ENCODE measurements at places on chromosomes 4 and X.

DNA sequence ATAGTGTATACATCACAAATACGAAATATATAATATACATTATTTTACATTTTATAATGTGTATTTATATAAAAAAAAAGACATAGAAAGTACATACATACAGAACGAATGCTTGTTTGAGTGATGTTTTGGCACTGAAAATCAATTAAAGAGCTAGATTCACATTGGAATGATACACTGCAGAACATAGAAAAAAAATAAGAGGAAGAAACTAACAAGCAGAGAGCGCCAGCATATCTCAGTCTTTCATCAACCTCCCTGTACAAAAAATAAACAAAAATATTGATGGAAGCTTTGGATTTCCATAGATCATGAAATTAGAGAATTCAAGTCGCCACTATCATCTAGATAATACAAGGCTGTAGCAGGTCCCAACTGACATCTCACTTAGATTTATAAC lies 420.6 kb downstream of the CENPC start:
- no peak for DNase-seq

GRCh38 chr4:156154978-156155377 lies 201.3 kb upstream of the CTSO start:
- no peak for DNase-seq

DNA sequence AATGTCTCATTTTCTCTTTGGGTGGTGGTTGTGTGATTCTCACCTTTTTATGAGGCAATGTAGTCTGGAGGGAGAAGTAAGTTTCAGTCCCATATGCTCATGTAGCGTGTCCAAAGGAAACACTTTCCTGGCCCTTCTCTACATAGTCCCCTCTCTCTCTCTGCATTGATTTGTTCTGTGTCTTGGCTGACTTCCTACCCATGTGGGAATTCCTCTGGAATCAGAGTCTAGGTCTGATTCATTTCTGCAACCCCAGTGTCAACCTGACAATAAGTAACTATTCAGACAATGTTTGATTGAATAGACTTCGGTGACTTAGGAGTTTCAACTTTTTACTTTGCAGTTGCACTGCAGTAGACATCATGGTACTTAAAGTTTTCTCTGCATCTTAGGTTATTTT lies 2.7 kb upstream of the ALAS2 start:
- no peak for DNase-seq

- DNase-seq = no peak
These were observed 1075.7 kb upstream of the PABPC4L start for GRCh38 chr4:135277068-135277979.

- no peak for DNase-seq
These were observed 166.7 kb upstream of the RPS6KA3 start for GRCh38 chrX:20433388-20433775.

DNA sequence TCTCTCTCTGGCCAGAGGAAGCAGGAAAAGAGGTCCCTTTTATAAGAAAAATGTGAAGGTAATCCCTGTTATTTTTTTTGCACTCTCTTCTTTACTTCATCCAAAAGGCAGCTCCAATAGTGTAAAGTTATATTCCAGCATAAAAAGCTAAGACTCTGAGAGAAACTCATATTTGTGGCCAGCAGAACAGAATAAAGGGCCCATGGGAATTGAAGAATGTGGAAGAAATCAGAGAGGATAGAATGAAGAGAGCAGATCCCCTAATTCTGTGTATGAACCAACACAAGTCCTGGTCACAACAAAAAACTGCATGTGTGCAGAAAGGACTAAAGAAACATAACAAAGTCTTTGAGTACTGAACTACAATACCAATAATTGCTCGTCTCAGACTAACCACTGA lies 22.3 kb downstream of the RPS6KA6 start:
- no peak for DNase-seq

DNA sequence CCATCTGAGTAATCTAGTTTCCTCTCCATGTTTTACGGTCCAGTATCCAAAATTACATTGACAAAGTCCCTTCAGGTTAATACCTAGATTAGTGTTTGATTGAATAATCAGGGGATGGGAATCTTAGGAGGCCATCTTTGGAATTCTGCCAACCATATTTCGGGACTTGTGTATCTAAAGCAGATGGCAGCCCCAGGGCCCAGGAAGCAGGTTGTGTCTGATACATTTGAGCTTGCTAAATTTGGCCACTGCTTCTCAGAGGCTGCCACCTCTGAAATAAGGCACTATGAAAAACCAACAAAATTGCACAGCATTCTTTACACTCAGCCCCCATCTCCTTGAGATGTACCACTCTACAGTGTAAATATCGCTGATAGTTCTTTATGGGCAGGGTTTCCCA lies 102.1 kb downstream of the ASB9 start:
- DNase-seq = no peak

DNA sequence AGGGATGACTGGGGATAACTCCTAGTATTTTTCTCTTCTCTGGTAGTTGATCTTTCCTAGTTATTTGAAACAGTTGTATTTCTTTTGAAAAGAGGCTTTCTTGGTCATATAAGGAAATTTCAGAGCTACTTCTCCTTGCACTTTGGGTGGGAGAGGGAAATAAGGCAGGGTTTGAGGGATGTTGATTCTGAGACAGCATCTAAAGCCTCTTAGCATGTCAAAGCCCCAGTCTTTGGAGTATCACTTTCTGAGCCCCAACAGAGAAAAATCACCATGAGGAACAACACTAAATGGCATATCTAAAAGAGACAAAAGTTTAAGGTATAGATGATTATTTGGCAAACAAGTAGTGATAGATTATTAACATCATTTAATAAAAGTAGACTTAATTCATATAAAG lies 688.1 kb downstream of the TRAM1L1 start:
- DNase-seq = no peak

DNA sequence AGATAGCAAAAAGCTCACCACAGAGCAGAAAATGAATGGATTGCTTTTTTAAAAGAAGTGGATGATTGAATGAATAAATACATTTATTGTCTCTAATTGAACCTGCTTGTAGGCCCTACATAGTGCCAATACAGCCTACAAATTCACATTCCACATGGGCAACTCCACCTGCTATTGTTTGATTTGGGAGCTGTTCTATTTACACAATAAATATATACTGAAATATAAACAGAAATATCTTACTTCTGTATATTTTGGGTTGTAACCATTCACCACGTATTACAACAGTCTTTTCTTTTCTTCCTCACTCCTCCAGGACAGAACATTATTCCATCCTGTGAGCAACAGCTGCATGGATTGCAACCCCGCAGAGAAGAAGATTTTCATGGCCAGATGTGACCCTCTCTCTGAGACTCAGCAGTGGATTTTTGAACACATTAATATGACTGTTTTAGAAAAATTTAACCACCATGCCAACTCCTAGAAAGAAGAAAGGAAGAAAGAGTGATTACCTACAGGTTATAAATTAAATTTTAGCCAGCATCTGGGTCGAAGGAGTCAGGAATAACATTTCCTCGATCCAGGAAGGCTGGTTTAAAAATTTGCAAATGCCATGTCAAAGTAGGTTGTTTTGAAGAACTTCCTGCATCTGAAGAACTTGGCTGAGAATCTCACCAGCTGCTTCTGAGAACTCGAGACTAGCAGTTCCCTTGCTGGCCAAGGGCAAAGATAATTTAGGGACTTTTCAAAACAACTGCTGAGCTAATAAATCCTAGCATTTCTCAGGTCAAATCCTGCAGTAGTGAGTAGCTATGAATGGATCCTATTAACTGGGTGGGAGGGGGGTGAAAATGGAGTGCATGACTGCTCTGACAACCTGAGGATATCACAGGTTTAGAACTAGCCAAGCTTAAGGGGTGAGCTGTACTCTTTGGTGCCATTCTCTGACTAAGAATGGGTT lies 128.7 kb upstream of the GALNT7 start:
- DNase-seq = no peak

GRCh38 chr4:1171311-1172227 lies 814 bp downstream of the SPON2 start:
- no peak for DNase-seq

GRCh38 chr4:25012655-25013054 lies 18.1 kb downstream of the LGI2 start:
- DNase-seq = no peak

GRCh38 chrX:45266456-45266855 lies 65.8 kb upstream of the DIPK2B start:
- DNase-seq = no peak

DNA sequence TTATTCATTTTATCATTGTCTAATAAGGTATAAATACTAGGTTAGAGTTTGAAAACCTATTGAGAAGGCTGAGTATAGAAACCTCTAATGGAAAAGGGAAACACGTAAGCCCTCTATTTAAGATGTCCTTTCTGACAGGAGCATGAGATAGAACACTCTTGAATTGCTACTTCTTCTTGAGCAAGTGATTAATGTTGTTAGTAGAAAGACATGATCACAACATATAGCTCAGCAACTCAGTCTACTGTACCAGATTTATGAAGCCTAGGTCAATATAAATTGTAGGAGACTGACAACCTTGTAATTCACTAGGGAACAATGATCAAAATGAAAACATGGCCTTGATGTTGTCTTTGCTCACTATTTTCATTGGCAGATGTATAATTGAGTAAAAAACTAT lies 189.7 kb downstream of the ANTXR2 start:
- no peak for DNase-seq

DNA sequence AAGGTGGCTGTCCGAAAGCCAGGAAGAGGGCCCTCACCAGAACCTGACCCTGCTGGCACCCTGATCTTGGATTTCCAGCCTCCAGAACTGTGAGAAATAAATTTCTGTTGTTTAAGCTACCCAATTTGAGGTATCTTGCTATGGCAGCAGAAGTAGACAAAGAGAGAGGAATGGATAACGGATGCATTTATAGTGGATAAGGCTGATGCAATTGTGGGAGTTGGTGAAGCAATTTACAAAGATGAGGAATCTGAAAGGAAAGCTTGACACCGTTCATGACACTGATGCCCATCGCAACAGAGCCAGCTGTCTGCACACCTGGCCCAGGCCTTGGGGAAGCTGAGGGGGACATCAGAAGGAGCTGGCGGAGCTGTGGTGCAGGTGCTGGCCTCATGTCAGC lies 35.7 kb upstream of the MSL3 start:
- no peak for DNase-seq

GRCh38 chr4:129929052-129929451 lies 833.1 kb downstream of the C4orf33 start:
- no peak for DNase-seq

- DNase-seq = no peak
These were observed 119.8 kb downstream of the AMELX start for GRCh38 chrX:11412715-11413623.

- DNase-seq = no peak
These were observed 24.8 kb upstream of the EOLA2 start for GRCh38 chrX:149962859-149963757.

DNA sequence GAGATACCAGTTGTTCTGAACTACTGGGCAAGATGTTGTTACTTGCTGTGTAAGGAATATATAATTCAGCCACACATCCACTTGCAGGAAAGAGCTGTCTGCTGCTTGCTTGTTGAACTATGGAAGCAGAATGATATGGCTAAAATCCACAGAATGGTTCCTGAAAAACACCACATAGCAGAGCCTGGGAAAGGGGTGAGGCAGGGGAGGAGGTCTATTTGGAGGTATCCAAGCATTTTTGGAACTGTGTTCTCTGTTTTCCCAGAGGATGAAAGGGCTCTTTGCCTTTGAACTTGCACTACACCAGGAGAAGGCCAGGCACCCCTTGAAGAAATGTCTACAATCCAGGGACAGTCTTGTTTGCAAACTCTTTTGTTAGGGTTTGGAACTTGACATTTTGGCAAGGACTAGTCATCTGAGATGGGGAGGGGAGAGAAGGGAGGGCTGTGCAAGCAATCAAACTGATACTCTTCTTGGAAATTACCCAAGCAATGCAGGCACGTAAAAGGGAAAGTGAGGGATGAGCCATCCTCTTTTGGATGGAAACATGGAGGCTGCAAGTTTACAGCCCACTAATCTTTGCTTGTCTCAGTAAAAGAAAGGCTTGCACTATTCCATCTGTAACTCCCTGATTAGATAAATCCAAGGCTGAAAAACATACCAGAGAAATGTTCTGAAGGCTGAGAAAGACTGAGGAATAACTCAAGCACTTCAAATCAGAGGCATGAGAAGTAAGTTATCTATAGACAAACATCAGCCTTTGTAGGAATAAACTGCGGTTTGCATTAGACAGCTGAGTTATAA lies 141.0 kb downstream of the TSPAN5 start:
- no peak for DNase-seq

DNA sequence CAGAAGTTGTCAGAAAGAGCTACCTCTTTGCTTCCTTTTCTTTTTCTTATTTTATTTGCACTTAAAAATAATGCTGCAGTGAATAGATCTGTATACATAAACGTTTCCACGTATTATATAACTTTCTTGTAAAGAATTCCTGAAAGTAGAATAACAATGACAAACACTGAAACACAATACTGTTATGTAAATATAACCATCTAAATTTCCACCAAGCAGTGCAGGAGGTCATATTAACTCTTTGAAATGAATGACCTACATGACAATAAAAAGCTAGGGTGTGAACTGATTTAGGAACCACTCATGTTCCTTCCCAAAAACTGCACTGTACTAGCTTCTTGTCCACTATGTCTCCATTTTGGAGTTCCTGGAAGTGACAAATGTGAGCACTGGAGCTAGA lies 85.8 kb downstream of the COX18 start:
- DNase-seq = no peak

DNA sequence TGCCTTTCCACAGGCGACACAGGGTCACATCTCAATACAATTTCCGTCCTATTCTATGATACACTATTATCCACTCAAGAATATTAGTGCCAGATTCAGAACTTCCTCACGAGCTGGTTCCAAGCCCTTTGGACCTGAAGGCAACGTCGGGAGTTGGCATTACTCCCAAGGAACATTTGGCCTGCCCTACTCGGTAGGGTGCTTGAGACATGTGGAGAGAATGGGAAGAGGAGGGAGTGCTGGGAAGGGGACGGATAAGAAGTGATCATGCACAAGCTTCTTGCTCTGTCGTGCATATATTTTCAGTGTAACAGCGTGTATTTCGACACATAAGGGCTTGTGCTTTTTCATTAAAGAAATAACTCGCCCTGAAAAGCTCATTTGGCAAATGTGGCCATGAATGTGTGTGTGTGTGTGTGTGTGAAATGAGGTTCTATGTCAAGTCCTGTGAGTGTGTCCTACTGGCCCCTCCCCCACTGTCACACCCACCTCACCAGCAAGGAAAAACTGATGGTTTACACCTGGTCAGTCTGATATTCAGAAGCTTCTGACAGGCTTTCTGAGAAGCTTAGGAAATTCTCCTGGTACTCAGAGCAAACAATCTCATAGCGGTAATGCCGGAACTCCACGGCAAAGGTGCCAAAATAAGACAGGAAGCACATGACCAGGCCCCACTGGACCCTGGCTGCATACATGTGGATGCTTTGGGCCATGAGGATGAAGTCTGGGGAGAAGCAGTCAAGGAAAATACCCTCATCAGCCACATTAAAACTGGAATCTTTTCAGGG lies 54.8 kb downstream of the ENOPH1 start:
- DNase-seq = no peak

- DNase-seq = no peak
These were observed 89.4 kb downstream of the AFF1 start for GRCh38 chr4:87024201-87024600.
